Stimulated activated CD4-positive, alpha-beta T cell treated with anti-CD3 and anti-CD28 coated beads, Interleukin-15, amount 100 ng/mL, for 1 hour (primary cell): ENCODE measurements at places on chromosomes 6 and 20.

- DNase-seq = no peak
Observed at GRCh38 chr6:167125410-167125809, 2.5 kb downstream of the CCR6 start.

DNA sequence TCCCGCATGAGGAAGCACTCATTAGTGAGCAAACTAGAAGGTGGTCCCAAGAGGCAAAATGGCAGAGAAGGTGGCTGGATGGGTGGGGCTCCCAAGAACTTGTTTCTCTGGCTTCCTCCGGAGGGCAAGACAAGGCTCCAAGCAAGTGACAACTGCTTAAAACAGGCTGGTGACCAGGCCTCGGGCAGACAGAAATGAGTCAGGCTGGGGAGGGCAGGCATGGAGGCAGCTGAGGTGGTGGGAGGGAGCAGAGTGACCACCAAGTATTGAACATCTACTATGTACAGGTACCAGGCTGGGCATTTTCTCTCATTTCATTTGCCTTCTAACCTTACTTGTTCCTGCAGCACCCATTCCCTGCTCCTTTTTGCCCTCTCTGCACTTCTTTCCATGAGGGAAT, 33.4 kb downstream of the TNXB start:
- DNase-seq = no peak

DNA sequence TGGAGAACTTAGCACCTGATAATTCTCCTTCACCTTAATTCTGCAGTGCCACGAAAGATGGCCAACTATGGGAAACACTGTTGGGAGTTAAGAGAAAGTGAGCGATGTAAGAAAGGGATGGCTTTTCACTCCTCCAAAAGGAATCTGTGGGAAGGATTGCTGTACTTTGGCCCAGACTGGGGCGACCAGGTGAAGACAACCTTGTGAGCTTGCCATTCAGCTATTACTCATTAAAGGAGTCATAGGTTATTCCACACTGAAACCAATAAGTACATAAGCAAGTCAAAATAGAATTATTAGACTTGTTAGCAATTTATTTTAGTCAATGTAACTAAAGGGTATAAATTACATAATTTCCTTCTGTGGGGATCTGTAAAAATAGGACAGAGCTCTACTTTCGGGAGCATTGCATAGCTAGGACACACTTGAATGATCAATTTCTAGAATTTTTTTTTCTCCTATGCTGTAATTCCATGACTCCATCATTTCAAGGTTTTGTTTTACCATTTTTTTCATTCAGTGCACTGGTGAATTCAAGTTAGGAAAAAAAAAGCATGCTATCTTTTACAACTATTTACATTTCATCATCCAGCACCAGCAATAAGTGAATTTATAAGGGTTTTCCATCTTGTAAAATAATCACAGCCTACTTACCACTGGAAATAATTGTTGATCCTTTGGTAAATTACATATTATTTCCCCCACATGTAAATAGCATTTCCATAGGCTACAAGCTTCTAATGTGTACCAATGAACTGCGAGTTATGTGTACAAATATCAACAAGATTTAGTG, 231.7 kb downstream of the SIM1 start:
- no peak for DNase-seq

DNA sequence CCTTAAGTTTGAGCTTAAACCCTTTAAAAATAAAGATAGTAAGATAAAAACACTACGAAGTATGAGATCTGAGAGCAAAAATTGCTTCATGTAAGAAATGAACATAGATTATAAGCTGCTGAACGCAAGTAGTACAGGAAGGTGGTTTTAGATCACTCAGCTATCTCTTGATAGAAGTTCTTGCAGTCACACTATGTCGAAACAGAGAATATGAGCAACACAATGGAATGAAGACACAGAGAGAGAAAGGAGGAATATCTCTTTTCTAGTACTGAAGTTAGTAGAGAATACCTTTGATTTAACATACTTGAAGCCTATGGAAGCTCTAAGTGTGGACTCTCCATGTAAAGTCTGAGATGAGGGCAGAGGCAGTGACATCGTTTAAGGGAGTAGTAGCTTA, 162.7 kb downstream of the CDK19 start:
- DNase-seq = no peak

DNA sequence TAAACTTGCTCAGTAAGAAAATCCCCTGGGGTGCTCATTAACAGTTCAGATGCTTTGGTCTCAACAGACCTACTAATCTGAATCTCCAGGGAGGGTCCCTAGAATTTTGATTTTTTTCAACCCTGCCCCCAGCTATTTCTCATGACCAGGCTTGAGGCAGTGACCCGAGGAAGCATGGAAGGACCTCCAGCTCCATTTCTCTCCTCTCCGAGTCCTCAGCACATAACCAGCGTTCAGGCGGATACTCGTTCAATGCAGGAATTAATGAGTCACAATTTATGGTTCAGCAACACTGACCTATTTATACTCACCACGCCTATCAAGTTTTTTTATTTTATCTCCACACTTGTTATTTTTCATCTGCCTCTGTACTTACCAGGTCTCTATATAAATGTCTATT, 369.2 kb upstream of the CDH4 start:
- no peak for DNase-seq

GRCh38 chr20:17794400-17794799, 94.6 kb downstream of the BANF2 start:
- no peak for DNase-seq

DNA sequence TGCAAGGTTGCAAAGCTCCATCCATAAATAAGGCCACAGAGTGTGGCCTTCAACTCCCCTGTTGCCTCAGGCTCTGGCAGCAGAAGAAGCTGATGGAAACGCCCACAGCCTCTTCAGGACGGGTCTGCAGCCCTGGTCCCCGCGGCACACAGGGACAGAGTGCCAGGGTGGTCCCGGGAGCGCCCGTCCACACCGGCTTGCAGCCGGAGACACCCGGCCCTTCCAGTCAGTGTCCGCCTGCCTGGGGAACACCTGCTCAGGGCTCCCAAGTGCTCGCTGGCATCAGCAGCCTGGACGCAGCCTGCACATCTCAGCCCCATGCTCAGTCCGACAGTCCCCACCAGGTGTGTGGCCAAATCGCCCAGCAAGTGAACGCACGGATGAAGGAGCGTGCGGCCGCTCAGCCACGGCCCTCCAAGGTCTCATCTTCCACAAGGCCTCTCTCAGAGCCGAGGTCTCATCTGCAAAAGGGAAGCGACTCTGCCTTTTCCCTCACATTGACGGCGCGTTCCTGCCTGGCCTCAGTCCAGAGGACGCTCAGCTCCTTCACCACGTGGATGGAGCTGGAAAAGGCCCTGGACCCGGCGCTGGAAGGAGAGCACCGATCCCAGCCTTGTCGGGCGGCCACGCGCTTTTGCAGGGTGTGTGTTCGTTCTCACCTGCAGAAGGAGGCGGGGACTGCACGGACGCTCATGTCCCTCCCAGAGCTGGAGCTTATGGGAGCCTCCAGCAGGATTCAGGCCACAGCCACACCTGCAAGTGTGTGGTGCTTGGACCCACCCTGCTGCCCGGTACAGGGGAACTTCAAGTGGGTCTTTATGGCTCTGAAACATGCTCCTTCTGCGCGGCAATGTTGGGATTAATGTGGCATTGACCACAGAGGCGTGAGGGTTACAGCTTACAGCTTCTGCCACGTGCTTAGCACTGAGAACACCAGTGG, 180.4 kb downstream of the DLL1 start:
- no peak for DNase-seq

- DNase-seq = no peak
Observed at GRCh38 chr6:160812097-160812496, 110.1 kb downstream of the PLG start.

GRCh38 chr6:142413111-142413510, 111.3 kb downstream of the ADGRG6 start:
- no peak for DNase-seq

GRCh38 chr20:59002874-59003399, 4.1 kb downstream of the CTSZ start:
- no peak for DNase-seq

- no peak for DNase-seq
Observed at GRCh38 chr6:135493218-135493961, 4.2 kb downstream of the AHI1 start.

DNA sequence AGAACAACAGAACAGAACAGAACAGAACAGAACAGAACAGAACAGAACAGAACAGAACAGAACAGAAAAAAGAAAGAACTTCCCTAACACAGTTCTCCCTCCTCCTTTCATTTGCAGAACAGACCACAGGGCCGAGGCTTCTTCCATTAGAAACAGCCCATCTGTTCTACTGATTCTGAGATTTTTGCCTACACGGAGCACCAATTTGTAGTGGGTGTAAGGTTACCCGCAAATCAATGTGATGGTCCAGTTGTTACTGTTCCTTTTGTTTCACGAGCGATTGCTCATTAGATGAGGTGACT, 734 bp upstream of the OGFRL1 start:
- no peak for DNase-seq

DNA sequence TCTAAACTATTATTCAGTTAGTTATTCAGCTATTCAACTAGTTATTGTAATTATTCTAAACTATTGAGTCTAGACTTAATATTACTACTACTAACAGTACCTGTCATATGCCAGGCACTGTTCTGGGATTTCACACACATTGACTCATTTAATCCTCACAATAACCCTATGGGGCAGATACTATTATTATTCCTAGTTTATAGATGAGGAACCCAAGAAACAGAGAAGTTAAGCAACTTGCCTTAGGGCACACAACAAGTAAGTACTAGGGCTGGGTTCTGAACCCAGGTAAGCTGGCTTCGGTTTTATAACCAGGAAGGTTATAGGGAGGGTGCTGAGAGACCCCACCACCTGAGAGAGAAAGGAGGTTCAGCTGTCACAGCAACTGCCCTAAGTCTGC, 7.8 kb downstream of the TEAD3 start:
- no peak for DNase-seq

DNA sequence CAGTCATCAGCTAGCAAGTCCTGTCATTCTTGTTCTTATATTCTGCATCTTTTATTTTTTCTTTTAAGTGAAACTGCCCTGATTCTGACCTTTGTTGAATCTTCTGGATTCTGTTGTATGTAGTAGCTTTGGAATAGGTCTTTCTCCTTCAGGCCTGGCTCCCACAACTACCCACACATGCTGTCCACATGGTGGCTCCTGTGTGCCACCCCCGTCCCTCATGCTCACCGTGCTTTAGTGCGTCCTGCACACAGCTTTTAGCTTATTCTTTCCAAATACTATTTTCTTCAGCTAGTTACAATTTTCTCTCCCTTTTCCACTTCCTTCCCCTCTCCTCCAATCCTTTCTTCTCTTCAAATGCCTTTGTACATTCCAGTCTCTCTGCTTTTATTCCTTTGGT, 61.8 kb downstream of the CTNNBL1 start:
- DNase-seq = no peak

- no peak for DNase-seq
Observed at GRCh38 chr6:117548797-117549301, 53.5 kb downstream of the GOPC start.

DNA sequence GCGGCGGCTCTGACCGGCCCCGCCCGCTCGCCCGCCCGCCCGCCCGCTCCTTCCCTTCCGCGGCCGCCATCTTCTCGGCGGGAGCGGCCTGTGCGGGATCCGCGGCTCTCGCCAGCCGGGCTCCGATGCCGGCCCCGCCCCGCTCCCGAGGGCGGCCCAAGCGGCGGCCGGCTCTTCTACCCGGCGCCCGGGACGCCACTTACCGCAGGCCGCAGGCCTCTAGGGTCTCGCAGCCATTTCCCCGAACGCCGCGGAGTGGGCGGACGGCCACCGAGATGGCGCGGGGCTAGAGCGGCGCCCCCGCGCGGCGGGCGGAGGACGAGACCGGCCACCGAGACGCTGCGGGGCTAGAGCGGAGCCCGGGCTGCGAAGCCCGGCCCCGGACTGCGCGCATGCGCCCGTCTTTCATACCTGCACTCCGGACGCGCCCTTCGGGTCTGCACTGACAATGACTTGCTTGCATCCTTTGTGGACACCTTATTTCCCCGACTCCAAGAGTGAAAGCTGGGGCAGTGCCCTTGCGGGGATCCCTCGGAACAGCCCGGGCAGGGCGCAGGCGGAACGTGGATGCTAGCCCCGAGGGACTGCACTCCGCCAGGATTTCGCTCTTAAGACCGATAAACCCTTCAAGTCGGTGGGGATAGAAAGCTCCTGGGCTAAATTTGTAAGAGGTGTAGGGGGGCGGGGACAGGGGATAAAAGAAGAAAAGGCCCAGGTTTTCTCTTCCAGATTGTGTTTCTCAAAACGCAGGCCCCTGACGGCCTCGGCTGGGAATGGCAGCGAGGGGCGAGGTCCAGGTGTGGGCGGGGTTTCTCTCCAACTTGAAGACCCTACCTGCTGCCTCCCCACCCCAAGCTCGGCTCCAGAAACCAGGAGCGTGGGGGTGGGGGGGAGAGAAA, at the start of gene DIDO1:
TSS of gene DIDO1 (minus strand) at position 277 of the 899 bp plus-strand sequence.
- DNase-seq = peak; percentile 87

- no peak for DNase-seq
Observed at GRCh38 chr6:36804563-36804962, 34.7 kb downstream of the CPNE5 start.

DNA sequence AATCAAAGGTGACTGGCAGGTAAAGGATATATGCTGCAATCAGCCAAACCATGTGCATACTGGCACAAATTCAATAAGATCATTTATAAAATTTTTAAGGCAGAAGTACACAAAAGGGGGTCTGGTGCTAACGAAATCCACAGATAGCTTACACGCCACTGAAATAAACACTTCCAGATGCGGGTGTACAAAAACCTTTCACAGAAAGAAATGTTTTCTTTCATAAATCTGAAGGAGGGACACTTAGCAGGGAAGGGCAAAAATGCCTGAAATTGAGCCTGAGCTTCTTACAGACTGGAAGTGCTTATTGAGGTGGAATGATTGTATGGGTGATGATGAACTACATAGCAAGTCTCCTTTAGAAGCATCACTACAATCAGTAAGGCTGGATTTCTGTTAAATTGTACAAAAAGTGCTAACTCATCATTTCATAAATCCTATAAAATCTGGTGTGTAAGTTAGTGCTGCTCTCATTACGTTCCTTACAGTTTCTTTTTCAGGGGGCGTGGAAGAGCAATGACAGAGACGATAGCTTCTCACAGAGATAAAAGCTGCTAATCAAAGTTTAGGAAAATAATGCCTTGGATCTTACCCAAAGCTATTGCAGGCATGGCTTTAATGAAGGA, 409.3 kb upstream of the RUNX2 start:
- DNase-seq = no peak

DNA sequence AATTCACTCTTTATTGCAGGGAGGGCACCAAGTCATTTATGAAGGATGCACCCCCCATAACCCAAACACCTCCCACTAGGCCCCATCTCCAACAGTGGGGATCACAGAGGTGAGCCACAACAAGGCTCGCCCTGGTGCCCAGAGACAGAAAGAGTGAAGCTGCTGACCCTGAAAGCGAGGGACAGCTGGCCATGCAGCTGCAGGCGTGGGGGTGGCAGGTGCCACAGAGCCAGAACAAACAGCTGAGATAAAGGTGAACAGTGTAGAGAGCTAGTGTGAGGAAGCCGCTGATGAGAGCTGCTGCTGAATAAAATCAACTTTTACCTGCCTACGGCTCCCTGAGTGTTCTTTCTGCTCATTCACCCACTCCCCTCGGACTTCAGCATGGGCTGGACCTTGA, 18.8 kb upstream of the RGS17 start:
- DNase-seq = no peak
